ENCODE measurements at places on chromosomes 6 and 20.
A peak's percentile ranks its signal among the peaks of the same experiment; 100 is the strongest.

DNA sequence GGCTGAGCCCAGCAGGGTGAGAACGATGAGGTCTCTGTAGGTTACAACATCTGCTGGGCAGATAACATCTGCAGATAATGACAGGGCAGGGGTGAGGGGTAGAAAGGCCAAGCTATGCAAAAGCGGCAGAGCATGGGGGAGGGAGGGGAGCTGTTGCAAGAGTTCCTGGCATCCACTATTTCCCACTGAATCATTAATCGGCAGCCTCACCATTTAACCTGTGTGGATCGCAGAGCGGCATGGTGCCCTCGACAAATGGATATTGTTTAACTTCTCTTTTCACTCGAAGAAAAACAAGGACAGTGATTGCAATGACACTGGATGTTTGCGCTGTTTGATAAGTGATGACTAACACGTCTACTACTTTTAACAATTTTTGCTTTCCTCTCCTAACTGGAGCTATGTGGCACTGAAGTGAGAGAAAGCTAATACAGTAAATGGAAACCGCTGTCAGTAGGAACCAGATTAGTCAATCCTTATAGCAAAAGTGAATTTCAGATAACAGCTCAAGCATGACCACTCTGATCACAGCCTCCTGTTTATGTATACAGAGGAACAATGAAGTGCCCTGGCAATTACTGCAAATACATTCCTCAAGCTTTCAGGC lies 381.5 kb downstream of the TFAP2A start:
- H3K4me3 ChIP-seq, result no peak overlapping the region
- no peaks in the 10 kb centered on the region for H3K27me3 ChIP-seq
- H3K36me3 ChIP-seq, result no peaks in the 10 kb centered on the region
- DNase-seq, result no peak
- no peak overlapping the region for H3K27ac ChIP-seq

GRCh38 chr6:53065266-53066076 lies at the start of gene FBXO9:
FBXO9 (plus strand) TSS chr6:53065404; CDS start chr6:53065790, 386 bp downstream.
- peaks cover 44% of the 10 kb centered on the region for H3K4me1 ChIP-seq
- peak within 1 kb of the TSS; percentile 99 for H3K27ac ChIP-seq

GRCh38 chr20:46251211-46251673 lies 57.1 kb downstream of the CDH22 start:
- H3K27ac ChIP-seq, result no peak overlapping the region

GRCh38 chr6:94668876-94669275 lies 908.5 kb upstream of the MANEA start:
- no peaks in the 10 kb centered on the region for H3K36me3 ChIP-seq
- no peaks in the 10 kb centered on the region for H3K4me1 ChIP-seq
- H3K4me3 ChIP-seq, result no peak overlapping the region

- no peak overlapping the region for H3K27ac ChIP-seq
- H3K36me3 ChIP-seq, result peaks cover 71% of the 10 kb centered on the region
- no peak for DNase-seq
- H3K4me3 ChIP-seq, result no peak overlapping the region
- no peaks in the 10 kb centered on the region for H3K27me3 ChIP-seq
Measured at GRCh38 chr20:49851991-49852390, 39.4 kb downstream of the SLC9A8 start.

- no peaks in the 10 kb centered on the region for H3K27me3 ChIP-seq
- H3K36me3 ChIP-seq, result peaks cover 48% of the 10 kb centered on the region
- H3K4me1 ChIP-seq, result no peaks in the 10 kb centered on the region
- DNase-seq, result no peak
- no peak overlapping the region for H3K27ac ChIP-seq
Measured at GRCh38 chr6:150940941-150941340, 75.4 kb downstream of the MTHFD1L start.

GRCh38 chr6:122361314-122361979 lies 38.0 kb upstream of the HSF2 start:
- no peaks in the 10 kb centered on the region for H3K36me3 ChIP-seq
- no peaks in the 10 kb centered on the region for H3K4me1 ChIP-seq
- DNase-seq, result no peak

DNA sequence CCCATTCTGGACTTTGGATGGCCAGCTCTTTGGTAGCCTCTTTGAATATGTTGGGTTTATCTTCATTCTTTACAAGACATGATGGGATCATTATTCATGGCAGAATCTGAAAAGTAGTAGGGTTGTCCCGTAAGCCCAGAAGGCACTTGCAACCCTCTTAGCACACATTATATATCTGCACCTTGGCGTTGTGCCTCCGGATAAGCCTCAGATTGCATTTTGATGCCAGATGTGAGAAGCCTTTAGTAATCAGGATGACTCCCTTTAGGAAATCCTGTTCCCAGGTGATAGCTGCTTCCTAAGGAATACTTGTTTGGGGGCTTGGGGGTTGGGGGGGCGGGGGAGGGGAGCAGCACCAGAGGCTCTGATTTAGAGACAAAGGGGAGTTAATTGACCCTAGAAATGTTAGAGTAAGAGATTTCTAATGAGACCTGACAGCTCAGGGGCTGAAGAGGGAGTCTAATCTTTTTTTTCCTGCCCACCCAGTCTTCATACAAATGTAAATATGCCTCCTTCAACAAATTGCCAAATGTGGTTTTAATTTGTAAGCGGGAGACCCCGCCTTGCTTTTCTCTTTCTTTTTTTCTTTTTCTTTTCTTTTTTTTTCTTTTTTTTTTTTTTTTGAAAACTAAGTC lies 55.1 kb downstream of the JAG1 start:
- no peak overlapping the region for H3K27ac ChIP-seq
- no peak overlapping the region for H3K4me3 ChIP-seq
- DNase-seq, result no peak
- H3K4me1 ChIP-seq, result peaks cover 3% of the 10 kb centered on the region

DNA sequence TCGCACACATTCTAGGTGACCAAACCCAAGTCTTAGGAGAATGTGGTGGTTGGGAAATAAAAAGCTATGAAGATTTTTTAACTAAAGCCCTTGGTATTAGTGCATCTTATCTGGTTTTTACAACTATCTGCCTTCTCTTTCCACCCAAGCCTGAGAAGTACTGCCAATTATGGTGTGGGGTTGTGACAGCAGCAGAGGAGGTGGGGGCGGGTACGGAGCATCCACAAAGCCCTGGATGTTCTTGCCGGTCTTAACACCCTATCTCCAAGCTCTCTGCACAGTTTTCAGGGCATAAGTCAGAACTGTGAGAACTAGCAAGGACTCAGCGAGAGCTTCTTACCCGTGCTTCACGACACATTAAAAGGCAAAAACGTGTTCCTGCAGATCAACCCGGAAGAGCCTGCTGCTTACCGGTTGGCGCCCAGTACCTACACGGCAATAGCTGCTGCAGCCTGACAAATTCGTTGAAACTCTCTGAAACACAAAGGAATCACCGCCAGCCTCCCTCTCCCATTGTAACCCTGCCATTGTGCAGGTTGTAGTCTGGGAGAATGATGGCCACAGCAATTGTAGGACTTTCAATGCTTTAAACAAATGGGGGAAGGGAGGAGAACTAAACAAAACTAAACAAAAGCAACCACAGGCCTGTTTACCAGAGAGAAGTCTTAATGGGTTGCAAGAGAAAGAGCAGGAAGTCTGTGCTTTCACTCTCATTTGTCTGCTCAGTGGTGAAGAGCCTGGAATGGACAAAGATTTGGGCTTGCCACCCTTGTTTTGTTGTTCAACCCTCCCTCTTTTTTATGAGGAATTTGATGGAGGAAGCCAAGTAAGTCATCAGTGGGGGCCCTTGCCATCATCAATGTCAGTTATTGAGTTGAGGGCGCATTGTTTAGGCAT lies 461.0 kb upstream of the JARID2 start:
- peak; percentile 13 for DNase-seq
- H3K27ac ChIP-seq, result peak overlapping the region; percentile 80
- peak overlapping the region; percentile 18 for H3K4me3 ChIP-seq
- no peaks in the 10 kb centered on the region for H3K36me3 ChIP-seq
- H3K27me3 ChIP-seq, result no peaks in the 10 kb centered on the region
- H3K4me1 ChIP-seq, result peaks cover 46% of the 10 kb centered on the region

DNA sequence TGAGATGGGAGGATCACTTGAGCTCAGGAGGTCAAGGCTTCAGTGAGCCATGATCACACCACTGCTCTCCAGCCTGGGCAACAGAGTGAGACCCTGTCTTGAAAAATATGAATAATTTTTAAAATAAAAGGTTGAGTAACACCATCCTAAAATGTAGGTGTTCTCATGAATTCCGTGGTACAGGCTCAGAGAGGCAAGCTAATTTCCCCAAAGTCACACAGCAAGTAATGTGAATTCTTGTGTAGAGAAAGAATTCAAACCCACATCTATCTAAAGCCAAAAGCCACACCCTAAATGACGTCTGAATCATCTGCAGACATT lies 80.5 kb downstream of the ZNF217 start:
- no peak overlapping the region for H3K27ac ChIP-seq
- H3K36me3 ChIP-seq, result no peaks in the 10 kb centered on the region
- DNase-seq, result no peak
- no peaks in the 10 kb centered on the region for H3K4me1 ChIP-seq

DNA sequence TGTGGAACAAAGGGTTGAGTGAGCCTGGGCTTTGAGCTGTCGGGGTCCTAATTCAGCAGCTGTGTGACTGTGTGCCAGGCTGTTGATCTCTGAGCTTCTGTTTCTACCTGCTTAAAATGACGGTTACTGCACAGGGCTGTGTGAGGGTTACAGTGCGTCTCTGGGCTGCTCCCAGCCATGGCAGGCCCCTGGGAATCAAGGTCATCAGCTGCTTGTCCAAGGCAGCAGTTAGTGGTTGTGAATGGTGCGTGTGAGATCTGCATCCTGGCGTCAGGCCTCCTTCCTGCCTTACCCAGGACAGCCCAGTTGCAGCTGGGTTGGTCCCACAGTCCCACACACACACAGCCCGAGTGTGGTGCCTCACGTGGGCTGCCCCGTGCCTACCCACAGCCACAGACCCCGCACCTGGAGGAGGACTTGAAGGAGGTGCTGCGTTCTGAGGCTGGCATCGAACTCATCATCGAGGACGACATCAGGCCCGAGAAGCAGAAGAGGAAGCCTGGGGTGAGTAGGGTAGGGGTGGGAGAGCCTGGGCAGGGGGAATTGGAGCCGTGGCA lies 15.6 kb downstream of the GTSF1L start:
- H3K4me3 ChIP-seq, result no peak overlapping the region
- no peak for DNase-seq
- H3K27ac ChIP-seq, result no peak overlapping the region
- H3K36me3 ChIP-seq, result peaks cover 46% of the 10 kb centered on the region
- H3K27me3 ChIP-seq, result no peaks in the 10 kb centered on the region

- peak overlapping the region; percentile 55 for H3K27ac ChIP-seq
- H3K4me1 ChIP-seq, result peaks cover 67% of the 10 kb centered on the region
- H3K27me3 ChIP-seq, result no peaks in the 10 kb centered on the region
- H3K4me3 ChIP-seq, result no peak overlapping the region
- DNase-seq, result peak; percentile 16
Measured at GRCh38 chr20:49668181-49668877, 45.3 kb downstream of the B4GALT5 start.

GRCh38 chr20:32804817-32805216 lies 14.9 kb upstream of the MAPRE1 start:
- H3K4me1 ChIP-seq, result no peaks in the 10 kb centered on the region
- H3K27ac ChIP-seq, result no peak overlapping the region
- DNase-seq, result no peak
- no peaks in the 10 kb centered on the region for H3K36me3 ChIP-seq
- H3K4me3 ChIP-seq, result no peak overlapping the region
- no peaks in the 10 kb centered on the region for H3K27me3 ChIP-seq

DNA sequence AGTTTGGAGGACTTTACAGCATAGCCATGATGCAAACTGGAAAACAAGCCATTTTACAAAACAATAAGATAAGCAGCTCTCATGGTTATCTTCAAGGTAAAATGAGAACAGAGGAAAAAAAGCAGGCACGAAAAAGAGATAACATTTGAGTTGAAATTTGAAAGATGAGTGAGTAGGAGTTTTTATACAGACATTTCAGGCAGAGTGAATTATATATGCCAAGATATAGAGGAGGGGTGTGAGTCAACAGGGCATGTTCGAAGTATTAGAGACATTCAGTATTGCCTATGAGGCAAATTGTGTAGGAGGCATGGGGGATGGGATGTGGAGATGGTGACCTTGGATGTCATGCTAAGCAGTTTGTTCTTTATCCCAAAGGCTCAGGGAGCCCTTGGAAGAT lies 240.5 kb upstream of the MAN1A1 start:
- peaks cover 22% of the 10 kb centered on the region for H3K27me3 ChIP-seq
- H3K4me1 ChIP-seq, result no peaks in the 10 kb centered on the region
- H3K27ac ChIP-seq, result no peak overlapping the region
- H3K4me3 ChIP-seq, result no peak overlapping the region
- no peaks in the 10 kb centered on the region for H3K36me3 ChIP-seq

GRCh38 chr6:130118236-130118635 lies 99.9 kb downstream of the L3MBTL3 start:
- H3K36me3 ChIP-seq, result peaks cover 20% of the 10 kb centered on the region
- H3K27me3 ChIP-seq, result no peaks in the 10 kb centered on the region
- peaks cover 6% of the 10 kb centered on the region for H3K4me1 ChIP-seq
- no peak for DNase-seq
- no peak overlapping the region for H3K27ac ChIP-seq

DNA sequence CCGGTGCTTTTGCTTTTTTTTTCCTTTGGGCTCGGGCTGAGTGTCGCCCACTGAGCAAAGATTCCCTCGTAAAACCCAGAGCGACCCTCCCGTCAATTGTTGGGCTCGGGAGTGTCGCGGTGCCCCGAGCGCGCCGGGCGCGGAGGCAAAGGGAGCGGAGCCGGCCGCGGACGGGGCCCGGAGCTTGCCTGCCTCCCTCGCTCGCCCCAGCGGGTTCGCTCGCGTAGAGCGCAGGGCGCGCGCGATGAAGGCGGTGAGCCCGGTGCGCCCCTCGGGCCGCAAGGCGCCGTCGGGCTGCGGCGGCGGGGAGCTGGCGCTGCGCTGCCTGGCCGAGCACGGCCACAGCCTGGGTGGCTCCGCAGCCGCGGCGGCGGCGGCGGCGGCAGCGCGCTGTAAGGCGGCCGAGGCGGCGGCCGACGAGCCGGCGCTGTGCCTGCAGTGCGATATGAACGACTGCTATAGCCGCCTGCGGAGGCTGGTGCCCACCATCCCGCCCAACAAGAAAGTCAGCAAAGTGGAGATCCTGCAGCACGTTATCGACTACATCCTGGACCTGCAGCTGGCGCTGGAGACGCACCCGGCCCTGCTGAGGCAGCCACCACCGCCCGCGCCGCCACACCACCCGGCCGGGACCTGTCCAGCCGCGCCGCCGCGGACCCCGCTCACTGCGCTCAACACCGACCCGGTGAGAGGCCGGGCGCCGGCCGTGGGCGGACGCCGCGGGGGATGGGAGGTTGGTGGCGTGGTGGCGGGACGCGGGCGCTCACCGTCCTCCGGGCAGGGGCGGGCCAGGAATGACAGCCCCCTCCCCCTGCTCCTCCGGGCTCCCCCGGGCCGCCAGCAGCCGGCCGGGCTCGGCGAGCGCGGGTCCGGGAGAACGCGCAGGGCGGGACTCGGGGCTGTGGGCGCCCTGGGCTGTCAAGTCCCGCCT lies 606 bp downstream of the ID4 start:
- H3K4me1 ChIP-seq, result peaks cover 2% of the 10 kb centered on the region
- no peak overlapping the region for H3K4me3 ChIP-seq
- H3K27ac ChIP-seq, result no peak overlapping the region
- peaks cover 3% of the 10 kb centered on the region for H3K36me3 ChIP-seq
- peaks cover 50% of the 10 kb centered on the region for H3K27me3 ChIP-seq

- DNase-seq, result no peak
- no peak overlapping the region for H3K4me3 ChIP-seq
- no peaks in the 10 kb centered on the region for H3K36me3 ChIP-seq
- H3K27me3 ChIP-seq, result peaks cover 35% of the 10 kb centered on the region
Measured at GRCh38 chr20:17693444-17694001, 6.2 kb upstream of the BANF2 start.

All from activated T-helper 2 cell treated with anti-CD3 and anti-CD28 coated beads, Interferon-gamma antibody, Interleukin-2, Interleukin-4, amounts not matched to agents 10 μg/mL and 5 μg/mL and 100 μg/mL, durations not matched to agents 14 hours and 24 hours and 36 hours (primary cell).